ENCODE measurements at places on chromosomes 3 and 15.
A peak's percentile ranks its signal among the peaks of the same experiment; 100 is the strongest.

GRCh38 chr15:48547286-48547685 lies 98.2 kb downstream of the FBN1 start:
- DNase-seq, result no peak

GRCh38 chr3:10762611-10763247 lies 53.3 kb upstream of the SLC6A11 start:
- DNase-seq, result no peak

DNA sequence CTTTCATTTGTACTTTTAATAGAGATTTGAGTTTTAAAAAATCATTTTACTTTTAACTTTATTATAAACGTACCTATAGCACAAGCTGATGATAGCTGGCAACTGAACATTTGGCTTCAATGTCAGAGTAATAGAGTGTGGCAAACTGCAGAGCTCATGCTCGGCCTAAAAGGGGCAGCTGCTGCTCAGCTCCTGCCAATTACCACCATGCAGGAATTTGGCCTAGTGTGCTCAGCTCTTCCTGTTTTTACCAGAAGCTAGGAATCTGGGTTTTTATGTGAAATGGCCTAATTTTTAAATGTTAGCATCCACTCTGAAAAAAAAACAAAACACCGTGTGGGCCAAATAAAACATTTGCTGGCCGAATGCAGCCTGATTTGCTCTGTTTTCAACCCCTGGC lies 1.8 kb downstream of the IFT122 start:
- peak; percentile 19 for DNase-seq

- no peak for DNase-seq
These were observed 35.3 kb upstream of the KY start for GRCh38 chr3:134685929-134686802.

DNA sequence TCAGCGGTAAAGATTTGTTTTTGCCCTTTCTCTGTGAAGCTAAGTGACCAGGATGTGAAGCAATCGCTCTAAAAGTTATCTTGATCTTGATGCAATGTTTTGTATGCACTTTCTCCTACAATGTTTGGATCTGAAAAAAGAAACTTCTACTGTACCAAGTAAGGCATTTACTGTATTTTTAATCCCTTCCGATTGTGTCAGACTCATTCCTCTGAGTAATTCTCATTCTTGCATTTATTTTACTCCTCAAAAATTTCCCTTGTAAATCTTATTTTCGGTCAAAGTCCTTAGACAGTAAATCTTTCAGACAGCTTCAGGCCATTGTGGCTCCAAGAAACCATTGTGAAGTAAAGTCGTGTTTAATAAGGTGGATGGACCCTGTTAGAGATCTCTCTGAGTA lies 141.9 kb downstream of the TP63 start:
- peak; percentile 57 for DNase-seq

DNA sequence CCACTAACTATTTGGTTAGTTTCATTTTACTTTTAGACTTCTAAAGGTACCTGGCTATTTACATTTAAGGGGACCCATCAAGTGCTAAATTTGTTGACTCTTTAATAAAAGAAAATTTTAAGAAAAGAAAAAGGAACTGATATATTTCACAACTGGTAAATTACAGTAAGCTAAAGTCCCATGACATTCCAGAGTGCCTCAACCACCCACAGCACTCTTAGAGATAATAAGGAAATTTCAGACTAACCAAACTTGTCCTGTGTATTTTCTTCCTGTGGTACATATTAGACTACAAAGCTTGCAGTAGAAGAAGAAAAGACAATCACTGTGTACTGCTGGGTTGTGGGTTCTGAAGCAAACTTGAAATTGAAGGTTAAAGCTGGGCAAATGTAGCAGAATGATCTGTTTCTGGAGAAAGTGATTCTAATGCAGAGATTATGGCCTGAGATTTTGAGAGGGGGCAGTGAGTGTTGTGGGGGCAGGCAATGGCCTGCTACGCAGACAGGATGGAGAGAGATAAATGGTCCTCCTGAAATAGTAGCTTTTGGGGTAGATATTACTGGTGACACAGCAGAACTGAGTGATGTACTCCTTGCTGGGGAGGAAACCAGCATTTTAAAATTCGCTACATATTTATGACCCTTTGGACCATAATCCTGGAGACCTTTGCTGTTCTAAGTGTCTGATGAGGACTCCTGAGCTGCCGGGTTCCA lies 24.5 kb upstream of the MFSD1 start:
- no peak for DNase-seq

DNA sequence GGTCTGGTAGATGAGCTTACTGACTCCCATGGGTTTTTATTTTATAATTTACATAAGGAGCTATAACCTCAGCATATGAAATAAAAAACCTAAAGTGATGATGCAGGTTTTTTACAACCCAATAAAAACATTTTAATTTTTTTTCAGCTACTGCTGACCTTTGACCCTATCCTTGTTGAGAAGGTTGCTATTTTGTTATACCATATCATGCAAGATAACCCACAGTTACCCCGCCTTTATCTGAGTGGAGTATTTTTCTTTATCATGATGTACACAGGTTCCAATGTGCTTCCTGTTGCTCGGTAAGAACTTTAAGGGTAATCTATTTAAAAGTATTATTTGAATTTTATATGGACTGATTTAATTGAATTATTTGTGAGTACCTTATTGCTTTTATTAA lies 70.8 kb downstream of the DNAJC13 start:
- peak; percentile 15 for DNase-seq

- DNase-seq, result no peak
These were observed 135.2 kb downstream of the VGLL4 start for GRCh38 chr3:11508346-11509172.

GRCh38 chr3:54706738-54707137 lies 221.1 kb downstream of the LRTM1 start:
- DNase-seq, result peak; percentile 21

- no peak for DNase-seq
These were observed 183.1 kb upstream of the KCNMB2 start for GRCh38 chr3:178353006-178353694.

DNA sequence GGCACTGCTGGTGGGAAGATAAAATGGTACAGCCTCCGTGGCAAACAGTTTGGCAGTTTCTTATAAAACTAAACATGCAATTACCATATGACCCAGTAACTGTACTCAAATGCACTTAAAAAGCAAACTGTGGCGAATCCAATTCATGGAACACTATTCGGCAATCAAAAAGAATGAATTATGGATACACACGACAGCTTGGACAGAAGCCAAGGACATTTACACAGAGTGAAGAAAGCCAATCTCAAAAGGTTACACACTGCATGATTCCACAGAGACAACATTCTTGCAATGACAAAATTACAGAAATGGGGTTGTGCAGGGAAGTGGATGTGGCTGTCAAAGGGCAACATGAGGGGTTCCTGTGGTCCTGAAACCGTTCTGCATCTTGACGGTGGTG lies 122.1 kb upstream of the IQSEC1 start:
- DNase-seq, result no peak

DNA sequence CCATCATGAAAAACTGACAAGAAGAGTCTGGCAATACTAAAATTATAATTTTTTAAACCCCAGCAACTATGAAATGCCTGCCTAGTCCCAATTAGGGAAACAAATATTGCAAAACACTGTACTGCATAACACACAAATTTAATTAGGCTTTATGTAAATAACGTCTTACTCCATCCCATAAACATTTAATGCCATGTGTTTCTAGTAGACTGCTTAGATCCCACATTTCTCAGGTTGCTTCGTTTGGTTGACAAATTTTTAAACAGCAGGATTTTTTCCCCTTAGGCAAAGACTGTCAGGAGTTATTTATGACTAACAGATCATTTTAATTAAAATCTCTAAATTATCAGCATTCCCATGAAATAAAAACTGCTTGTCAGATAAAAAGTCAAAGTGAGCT lies 29.9 kb downstream of the EIF2AK4 start:
- DNase-seq, result no peak

DNA sequence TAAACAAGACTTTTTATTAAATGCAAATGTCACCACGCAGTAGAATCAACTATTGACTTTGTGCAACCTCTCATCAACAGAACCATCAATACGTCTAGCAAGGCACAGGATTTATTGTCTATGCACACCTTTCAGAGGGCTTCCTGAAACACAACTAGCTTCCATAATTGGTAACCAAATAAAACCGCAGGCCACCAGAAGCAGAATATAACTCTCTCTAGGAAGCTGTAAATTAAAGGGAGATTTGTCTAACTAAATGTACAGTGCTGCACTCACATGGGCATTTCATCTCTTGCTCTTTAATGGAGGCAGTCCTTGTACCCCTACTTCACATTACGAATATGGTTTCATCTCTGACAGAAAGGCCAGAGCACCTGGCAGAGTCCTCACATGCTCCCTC lies 93.0 kb downstream of the FHIT start:
- no peak for DNase-seq

GRCh38 chr3:15667484-15667883 lies 65.9 kb downstream of the BTD start:
- DNase-seq, result no peak

DNA sequence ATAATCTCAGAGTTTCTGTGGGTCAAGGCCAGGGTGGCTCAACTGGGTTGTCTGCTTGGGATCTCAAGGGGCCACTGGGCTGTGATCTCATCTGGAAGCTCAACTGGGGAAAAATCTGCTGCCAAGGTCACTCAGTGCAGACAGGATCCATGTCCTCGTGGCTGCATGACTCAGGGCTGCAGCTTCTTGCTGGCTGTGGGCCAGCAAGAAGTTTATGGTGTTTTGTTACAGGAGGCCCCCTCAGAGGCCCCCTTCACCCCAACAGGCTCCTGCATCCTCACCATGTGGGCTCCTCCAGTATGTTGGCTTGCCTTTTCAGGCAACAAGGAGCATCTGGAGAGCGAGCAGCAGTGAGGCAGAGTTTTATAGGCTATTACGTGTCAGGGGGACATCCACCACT lies 14.6 kb downstream of the OCA2 start:
- no peak for DNase-seq

All from NCI-H82 (cell line).